ENCODE measurements at places on chromosomes 5 and 9.
A peak's percentile ranks its signal among the peaks of the same experiment; 100 is the strongest.

DNA sequence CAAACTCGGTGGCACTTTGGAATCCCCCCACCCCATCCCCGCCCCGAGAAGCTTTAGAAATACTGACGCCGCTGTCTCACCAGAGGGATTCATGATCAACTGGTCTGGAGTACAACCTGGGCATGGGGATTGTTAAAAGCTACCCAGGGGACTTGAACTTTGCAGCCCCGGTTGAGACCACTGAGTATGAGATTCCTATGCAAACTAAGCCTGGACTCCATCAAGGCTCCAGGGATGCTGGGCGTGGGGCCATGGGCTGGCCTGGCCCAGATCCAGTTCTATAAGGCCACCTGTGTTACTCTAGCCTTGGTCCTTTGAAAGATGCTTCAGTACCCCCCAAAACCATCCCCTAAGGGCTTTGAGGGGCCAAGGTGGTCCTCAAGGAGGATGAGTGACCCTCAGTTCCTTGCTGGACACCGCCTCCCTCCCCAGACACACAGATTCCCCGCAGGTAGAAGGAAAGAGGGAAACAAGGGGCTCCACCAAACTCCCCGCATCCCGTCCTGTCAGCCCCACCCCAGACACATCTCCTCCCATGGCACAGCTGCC is 68.5 kb downstream of the MRPL36 start:
- DNase-seq = no peak

GRCh38 chr9:88971131-88971960 is 19.9 kb upstream of the S1PR3 start:
- DNase-seq = no peak

DNA sequence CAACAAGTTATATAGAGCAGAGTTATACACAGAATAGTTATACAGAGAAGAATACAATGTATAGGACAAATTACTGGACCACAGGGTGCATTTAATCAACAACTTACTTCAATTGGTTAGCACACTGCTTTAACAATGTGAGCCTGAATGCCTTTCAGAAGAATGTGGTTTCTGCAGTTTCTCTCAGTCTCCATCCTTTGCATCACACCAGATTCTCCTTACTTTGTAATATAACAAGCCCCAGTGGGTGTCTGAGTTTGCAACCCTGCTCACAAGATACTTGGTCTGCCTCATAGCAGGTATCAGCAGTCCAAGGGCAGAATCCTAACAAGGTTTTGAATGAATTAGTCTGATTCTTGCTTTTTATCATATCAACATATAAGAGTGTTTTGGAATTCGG is 114.6 kb downstream of the GABRB2 start:
- no peak for DNase-seq

GRCh38 chr5:151523335-151523734 is 67.8 kb downstream of the FAT2 start:
- no peak for DNase-seq

DNA sequence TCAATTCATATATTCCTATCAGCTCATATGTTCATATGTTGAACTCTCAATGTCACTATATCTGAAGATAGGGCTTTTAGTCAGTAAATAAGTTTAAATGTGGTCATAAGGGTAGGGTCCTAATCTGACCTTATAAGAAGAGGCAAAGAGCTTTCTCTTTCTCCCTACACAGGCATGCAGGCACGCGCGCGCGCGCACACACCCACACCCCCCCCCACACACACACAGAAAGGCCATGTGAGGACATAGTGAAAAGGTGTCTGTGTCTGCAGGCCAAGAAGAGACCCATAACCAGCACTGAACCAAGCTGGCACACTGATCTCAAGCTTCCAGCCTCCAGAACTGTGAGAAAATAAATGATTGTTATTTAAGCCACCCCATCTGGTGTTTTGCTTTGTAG is 76.0 kb downstream of the PDE4D start:
- DNase-seq = no peak

DNA sequence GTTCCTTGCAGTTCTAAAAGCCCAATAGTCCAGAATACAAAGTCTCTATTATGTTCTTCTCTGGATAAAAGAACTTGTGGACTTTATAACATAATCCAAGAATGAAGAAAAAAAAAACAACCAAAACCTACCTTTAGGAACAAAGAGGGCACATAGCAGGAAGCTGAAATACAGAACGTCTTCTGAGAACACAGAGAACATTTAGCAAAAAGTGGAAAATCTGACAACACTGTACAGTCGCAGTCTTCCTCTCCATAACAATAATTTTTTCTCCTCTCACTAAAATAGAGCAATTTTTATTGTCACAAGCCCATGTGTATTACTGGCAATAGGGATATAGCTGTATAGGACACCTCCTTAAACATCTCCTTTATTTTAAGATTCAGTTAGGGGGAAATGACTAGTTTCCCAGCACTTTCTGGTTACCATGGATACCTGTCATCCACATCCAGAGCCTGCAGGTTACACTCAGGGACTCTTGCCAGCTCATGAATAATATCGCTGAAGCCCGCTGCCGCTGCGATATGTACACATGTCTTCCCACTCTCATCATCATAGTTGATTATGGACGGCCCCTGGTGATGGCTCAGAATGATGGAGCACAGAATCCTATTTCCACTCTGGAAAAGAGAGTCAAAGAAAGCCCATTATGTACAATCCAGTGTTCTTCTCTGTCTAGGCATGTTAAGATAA is 106.5 kb downstream of the ANKRD55 start:
- DNase-seq = no peak

DNA sequence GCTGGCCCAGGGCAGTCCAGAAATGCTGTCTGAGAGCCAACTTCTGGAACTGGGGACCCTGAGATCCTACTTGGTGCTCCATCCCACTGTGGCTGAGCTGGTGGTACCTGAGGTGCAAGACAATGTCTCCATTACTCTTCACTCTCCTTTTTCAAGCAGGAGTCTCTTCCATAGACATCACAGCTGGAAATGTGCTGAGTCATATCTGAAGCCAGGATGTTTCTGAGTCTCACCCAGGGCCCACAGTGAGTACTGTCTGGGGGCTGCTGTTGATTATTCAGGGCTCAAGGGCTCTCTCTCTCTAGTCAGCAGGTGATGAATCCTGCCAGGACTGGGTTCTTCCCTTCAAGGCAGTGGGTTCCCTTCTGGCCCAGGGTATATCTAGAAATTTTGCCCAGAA is 145.2 kb upstream of the TAS2R1 start:
- DNase-seq = no peak

GRCh38 chr9:79357194-79357593 is 214.6 kb upstream of the TLE4 start:
- DNase-seq = no peak

DNA sequence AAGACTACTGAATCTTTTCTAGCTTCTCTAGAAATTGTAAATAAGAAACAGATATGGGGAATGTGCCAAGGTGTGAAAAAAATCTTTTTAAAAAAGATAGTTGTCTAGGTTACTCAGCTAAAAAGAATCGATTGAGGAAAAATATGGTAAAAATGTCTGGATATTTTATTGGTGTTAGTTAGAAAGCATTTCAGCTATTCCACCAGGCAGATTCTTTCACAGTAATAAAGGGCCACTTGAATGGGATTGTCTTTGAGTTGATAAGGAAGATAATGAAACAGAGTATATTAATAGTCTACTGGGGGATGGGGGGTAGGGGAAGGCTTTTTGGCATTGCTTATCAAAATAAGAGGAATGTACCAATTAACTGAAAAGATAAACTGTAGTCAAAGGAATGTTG is 51.9 kb downstream of the SLIT3 start:
- no peak for DNase-seq

GRCh38 chr5:57734296-57734695 is 251.7 kb upstream of the ACTBL2 start:
- peak; percentile 54 for DNase-seq

DNA sequence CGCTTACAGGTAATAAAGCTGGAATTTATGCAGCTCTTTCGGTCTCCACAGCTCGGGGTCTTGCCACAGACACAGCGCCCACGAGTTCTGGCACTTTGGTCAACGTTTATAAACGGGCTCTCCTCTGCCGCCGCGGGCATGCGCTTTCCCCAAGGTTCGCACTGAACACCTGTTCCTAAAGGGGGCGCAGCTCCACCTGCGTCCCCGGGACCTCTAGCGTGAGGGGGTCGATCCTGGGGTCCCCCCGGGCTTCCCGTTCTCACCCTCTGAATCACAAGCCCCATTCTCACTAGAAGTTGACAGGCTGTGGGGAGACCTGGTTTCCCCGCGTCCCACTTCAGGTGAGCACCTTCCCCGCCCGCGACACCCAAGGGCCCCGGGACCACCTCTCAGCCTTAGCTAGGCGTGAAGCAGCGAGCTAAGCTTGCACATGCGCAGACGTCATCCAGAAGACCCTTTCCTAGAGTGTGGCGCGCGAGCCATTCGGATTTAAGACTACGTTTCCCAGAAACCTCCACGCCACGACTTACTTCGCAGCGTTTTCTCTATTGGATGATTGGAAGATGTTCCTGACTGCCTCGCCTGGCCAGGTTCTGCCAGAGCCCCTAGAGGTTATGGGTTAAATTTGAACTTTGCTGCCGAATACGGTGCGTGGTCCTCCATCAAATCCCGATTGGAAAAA is 21.3 kb upstream of the ZNF782 start:
- peak; percentile 81 for DNase-seq

- no peak for DNase-seq
Measured at GRCh38 chr9:128093011-128093410, 25.0 kb downstream of the SLC25A25 start.

DNA sequence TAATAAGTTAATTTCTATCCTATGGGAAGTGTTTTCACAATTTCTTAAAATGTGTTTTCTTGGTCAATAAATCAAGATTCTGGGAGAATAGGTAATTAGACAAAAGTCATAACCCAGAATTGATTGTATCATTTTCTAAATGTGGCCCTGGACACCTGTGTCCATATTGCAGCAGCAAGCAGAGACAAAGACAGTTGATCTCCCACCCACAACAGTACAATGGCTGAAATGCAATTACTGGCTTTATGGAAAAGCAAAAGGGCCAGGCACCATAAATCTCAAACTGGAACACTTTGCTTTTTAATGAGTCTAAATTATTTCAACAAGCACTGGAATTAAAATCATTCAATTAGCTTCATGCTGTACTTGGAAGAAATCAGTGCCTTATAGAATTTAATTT is 157.2 kb downstream of the ESM1 start:
- no peak for DNase-seq

GRCh38 chr9:13555516-13555915 is 276.0 kb upstream of the MPDZ start:
- DNase-seq = no peak

GRCh38 chr5:81435023-81435422 is 41.1 kb upstream of the ACOT12 start:
- DNase-seq = no peak

DNA sequence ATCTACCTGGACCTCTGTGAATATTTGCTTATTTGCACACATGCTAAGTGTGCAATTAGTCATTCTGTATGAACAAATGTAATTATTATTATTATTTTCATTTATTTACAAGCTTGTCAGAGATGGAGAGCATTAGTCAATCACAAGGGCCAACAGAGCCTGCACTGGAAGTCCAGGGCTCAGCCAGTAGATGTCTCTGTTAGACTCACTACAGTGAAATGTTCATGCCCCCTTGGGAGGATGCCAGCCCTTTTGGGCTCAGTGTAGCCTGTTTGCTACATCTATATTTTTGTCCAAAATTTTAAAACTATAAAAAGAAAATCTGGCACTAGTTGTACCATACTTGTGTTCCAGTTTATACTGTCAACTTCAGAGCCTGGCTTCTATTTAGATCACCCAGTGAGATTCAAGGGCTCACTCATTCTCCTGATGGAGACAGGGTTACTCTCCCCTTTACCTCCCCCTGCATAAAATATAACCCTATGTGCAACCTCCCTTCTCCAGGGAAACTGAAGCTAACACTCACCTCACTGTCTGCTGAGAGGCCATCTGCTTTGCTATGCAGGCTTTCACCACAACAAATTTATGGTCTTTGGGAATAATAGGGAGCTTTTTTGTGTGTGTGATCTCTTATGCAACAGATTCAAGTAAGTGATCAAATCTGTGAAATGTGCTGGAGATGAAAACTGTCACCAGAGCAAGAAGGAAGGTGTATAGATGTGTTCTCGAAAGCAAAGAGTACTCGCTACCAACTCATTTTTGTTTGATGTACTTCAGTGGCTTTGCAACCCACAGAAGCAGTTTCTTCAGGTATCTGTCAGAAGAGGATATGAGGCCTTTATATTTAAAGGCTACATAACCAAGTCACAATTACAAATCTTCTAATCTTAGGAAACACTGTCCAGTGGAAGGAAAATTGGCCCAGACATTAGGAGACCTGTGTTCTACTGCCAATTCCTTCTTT is 99.9 kb upstream of the TLE4 start:
- peak; percentile 53 for DNase-seq

DNA sequence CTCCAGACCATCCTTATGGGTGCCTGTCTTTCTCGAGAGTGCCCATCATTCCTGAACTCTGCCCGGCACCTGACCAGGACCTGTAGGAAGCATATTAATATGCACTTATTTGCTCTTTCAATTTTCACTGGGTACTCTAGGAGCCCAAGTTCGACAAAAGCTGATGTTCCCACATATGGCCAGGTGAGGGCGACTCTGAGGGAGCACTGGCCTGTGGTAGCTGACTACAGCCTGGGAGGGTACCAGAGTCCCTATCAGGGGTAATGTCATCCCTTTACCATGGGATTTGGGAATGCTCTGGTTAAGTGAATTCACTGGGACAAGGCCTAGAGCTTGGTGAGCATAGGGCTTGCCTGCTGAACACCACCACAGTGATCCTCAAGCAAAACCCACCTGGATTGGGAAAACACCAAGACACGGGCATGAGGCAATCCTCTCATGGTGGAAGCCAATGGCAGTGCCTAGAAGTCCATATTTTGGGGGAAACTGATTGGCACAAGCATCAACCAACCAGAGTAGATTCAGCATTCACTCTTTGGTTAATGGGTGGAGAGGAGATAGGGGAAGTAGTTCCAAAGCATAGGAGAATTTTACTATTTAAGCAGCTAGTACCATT is 112.2 kb downstream of the MTX3 start:
- DNase-seq = no peak

GRCh38 chr9:24881361-24881760 is 335.7 kb upstream of the IZUMO3 start:
- DNase-seq = no peak

DNA sequence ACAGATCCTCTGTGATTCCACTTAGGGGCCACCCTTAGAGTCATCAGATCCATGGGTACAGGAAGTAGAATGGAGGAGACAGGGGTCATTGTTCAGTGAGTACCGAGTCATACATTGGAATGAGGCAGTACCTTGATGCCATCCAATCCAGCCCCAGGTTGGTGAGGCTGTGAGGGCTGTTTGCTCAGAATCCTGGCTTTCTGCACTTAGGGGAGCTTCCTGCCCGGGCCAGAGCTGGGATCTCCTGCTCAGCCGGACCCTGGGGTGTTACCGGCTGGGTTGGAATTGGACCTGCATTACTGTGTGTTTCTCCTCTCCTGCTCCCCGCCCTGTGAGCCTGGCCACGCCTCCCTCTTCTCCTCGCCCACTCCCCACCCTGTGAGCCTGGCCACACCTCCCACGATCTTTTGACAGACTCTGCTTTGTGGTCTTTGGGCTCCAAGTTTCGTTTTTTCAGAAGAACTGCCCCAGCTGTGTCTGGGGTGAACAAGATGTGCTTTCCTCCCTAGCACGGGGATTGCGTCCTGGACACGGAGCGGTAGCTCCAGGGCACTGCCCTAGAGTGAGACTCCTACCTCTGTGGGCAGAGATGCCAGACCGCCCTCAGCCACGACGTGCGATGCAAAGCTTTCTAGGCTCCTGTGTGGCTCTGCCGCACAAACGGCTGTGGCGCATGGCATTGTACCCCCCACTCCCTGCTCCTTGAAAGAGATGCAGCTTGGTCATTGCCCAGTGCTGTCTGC is 15.4 kb downstream of the TRAF2 start:
- no peak for DNase-seq

GRCh38 chr9:88663771-88664419 is 128.9 kb downstream of the NXNL2 start:
- DNase-seq = no peak

GRCh38 chr5:15092801-15093200 is 221.2 kb upstream of the ANKH start:
- no peak for DNase-seq

Data from muscle of back (tissue), 13 donors.